NCI-H1105 treated with DMSO at 0.1 percent for 48 hours (cell line): ENCODE measurements at places on chromosomes 2 and 18.

DNA sequence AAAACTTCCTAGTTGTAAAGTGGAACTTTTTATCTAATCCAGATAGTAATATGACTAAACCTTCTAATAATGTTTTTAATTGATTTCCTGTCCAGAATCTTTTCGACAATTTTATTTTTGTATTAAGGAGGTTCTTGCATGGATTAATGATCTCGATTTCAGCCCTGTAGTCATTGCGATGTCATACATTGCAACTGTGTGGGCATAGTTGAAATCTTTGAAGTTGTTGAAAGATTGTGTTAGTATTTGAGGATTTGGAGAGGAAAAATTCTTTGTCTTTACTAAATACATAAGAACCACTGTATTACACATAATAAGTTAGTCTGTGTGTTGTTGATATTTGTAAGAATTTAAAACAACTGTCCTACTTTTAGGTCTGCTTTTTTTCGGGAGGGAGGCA lies 31.1 kb downstream of the ACSL3 start:
- DNase-seq = no peak

DNA sequence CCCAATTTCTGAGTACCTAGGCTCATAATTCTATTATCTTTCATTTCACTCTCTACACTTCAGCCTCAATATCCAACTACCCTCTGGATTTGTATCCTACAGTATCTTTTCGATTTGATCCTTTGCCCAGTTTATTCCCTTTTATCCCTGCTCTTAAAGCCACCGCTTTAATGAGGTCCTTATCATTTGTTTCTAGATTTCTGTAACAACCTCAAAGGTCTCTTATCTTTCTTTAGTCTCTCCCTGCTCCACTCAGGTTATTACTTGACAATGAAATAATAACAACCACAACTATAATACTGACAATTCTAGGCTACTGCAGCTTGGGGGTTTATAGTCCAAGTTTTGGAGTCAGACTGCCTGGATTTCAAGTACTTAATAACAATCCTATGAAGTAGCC lies 25.9 kb upstream of the ASNSD1 start:
- DNase-seq = no peak

- DNase-seq = no peak
Measured at GRCh38 chr2:4515871-4516761, 812.7 kb downstream of the DCDC2C start.

DNA sequence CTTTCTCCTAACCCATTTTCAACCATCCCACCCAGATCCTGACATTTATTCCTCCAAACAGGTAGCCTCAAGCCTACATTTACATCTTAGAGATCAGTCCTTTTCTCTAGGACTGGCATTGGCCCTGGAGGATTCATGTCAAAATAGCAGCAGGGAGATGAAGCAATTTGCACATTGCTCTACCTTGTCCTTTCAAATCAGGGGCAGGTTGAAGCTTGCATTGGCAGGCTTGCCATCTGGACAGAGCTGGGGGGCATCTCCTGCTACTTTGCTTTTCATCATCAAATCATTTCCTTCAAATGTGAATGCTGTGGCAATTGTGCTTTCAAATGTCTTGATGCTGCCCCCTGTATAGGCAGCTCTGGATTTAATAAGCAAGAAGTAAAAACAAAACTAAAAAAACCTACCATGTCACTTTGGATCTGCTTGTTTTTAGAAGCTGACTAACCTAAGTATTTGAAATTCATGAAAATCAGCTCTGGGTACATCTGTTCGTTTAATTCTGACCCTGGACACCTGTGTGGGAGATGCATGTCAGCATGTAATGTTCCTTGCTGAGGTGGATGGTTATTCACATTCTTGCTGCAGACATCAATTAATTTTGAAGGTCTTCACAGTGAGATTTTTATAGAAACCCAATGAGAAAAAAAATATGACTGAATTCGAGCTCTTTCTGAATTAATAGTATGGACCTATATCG lies 47.9 kb downstream of the KIF5C start:
- peak; percentile 43 for DNase-seq

DNA sequence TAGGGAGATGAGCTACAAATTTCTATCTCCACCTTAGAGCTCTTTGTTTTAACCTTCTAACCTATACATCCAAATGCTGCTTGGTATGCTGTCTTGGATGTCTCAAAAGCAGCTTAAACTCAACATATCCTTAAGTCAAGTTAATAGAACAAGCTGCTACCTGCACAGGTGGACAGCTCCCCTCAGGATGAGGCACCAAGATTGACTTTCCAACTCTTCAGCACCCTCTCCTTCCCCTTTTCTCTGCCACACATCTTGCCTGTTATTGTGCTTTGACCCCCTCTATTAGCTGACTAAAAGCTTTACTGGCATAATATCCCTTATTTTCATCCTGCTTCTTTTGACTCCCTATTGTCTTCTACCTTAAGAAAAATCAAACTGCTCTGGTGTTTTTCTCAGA lies 448.1 kb upstream of the MEX3C start:
- DNase-seq = no peak

- DNase-seq = no peak
Measured at GRCh38 chr2:237456200-237456843, 30.7 kb upstream of the MLPH start.

DNA sequence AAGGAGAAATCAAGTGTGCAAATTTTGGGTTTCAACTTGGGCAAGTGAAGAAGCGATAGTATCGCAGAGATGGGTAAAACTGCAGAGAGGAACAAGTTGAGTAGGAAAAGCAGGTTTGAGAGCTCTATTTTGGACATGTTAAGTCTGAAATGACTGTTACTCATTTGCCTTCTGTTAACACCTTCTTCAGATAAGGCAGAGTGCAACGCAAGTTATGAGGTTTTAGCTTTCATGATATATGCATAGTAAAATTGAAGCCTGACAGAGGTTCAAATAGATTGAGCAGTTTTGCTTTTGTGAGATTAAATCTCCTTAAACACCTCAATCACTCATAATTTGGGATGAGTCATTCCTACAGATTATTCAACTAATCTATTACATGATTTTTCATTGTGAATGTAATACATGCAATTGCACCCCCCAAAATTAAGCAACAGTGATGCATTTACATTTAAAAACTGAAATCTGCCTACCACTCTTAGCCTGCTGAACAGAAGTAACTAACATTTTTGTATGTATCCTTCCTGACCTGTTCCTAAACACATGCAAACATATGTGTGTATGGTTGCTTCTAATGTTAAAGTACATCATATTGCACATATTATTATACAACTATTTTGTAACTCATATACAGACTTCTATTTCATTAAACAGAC lies 575.4 kb downstream of the ARHGAP15 start:
- DNase-seq = no peak

GRCh38 chr2:168286535-168286934 lies 39.1 kb upstream of the STK39 start:
- DNase-seq = no peak

- no peak for DNase-seq
Measured at GRCh38 chr2:168896783-168897182, 4.3 kb upstream of the G6PC2 start.

DNA sequence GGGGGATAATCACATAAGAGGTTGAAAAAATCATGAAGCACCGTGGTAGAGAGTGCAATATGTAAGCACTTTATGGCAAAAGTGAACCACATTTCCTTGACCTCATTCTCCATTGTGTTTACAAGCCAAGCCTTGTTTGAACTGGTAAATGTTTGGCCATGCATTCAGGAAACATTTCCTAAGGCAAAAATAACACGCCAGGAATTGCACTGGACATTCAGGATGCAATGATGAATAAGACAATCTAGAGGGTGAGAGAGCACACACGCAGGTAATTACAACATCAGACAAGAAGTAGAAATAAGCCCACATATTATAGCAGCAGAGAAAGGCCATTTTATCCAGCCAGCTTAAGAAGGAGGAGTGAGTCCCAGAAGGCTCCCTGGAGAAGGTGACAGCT lies 218.0 kb upstream of the OSR1 start:
- DNase-seq = no peak

DNA sequence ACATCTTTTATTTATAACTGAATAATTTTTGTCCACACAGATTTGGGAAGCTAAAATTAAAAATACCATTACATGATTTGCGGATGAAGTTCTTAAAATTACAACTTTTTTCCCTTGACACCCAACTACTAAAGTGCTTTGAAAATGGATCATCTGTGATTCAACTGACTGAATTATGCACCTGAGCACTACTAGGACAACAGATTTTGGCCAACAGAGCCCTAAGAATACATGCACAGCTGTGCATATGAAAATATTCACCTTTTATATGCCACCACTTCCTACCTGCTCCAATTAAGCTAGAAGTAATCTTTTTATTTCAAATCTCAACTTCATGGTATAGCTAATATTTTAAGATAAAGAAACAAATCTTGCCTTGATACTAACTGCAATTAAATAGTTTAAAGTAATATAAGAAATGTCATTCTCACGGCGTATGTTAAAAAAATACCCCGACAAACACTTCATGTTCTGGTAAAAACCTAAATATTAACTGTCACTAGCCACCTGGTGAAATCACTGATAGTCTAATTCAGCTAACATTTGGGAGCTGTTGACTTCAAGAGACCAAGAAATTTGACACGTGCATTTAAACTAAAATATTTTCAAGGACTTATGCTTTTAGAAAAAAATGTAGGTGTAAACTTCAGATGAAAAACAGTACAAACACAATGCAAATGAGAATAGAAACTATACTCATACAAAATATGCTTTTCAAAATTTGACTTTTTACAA lies 153.7 kb downstream of the SRBD1 start:
- no peak for DNase-seq

DNA sequence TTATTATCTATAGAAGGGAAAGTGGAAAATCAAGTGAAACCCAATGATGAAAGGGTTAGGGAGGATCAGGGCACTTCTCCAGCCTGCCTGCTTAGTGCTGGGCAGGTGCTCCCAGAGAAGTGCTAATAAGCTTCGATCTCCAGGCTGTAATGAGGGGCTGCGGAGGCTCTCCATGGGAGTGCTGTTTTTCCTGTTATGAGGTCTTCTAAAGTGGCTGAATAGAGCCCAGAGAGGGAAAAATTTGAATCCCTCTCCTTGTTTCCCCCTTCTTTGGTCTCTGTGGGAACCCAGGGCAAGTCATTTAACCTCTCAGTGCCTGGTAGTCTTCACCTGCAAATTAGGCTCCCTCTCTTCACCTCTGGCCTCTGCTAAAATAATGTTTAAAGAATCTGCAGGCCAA lies 351.7 kb upstream of the DCC start:
- DNase-seq = peak; percentile 83

GRCh38 chr2:181563101-181563692 lies 93.7 kb downstream of the CERKL start:
- DNase-seq = no peak

DNA sequence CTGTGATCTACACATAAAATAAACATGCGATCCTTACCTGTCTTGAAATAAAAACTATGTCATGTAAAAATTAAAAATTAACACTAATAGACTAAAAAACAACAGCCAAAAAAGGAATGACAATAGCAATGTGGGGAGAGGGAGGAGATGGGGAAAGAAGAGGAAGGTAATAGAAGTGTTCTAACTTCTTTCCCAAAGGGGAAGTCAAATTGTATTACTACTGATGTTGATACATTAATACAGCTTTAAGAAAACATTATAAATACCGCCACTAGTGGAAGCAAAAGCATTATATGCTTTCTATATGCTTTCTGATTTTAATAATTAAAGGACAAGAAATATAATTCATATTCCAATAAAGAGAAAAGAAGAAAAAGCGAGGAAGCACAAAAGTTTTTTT lies 22.2 kb downstream of the ZNF516 start:
- DNase-seq = no peak

GRCh38 chr2:239028253-239028619 lies 180.4 kb downstream of the TWIST2 start:
- no peak for DNase-seq

- peak; percentile 35 for DNase-seq
Measured at GRCh38 chr2:47346107-47346506, 56.8 kb upstream of the MSH2 start.

DNA sequence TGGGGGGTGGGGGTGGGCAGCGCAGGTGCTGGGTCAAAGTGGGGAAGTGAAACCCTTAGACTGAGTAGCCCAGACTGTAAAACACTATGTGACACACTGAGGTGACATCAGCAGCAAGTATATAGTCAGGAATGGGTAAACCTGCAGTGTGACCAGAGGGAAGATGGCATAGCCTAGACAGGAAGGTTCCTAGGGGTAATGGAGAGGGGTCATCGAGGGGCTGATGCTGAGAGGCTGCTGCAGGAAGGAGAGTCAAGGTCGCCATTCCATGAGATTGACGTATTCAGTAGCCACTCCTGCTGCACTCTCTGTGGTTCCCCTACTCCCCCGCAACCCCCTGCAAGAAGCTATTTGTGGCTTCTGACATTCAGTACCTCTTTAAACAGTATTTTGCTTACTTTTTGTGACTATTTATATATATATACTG lies 111.7 kb downstream of the CHST9 start:
- DNase-seq = no peak

DNA sequence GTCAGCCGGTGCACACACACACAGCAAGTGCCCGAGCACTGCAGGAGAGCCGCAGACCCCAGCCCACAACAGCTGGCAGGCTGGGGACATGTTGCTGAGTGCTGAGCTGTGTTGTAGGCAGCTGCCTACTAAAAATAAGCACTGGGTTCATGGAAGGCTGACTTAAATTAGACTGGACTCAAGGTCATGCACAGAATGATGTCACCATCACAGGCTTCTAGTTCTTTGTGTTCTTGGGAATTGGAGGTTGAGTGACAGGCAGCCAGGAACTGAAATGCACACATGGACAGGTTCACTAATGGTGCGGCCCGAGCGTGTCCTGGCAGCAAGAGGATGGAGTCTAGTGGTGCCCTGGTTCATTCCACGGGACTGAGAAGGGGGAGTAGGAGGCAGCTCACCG lies 71.3 kb downstream of the VWA3B start:
- DNase-seq = no peak

DNA sequence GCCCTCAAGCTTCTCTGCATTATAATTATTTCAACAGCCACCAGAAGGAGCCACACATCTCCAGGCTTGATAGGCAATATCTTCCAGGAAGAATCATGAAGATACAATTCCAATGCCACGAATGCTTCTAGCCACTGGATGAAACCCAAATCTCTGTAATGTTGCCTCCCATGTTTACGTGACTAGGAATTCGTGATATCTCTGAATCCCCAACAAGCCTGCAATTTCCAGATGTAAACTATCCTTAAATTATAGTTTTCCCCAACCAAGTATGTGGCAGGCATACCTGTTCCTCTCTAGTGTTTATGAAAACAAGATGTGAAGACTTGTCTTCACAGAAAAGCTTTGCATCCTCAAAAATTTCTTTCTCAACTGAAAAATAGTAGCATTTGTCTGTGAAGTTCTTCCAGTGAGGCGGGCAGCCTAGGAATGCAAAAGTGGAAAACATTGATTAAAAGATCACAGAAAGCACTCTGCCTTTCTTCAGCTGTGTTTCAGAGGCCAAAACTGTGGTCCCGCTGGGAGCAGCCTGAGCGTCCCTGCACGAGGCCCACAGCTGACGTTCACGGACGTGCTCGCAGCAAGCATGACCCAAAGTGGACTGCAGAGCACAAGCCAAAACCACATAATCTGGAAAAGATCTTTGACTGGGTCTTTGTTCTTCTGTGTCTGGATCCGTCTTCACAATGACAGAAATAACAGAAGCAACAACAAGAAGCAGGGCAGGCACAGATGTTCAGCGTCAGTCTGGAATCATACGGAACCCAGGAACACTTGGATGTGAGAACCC lies 65.1 kb upstream of the THOC1 start:
- DNase-seq = no peak
